ENCODE measurements at places on chromosomes 7 and 10.

GRCh38 chr7:25067726-25068501, 57.1 kb downstream of the CYCS start:
- no peak for DNase-seq

DNA sequence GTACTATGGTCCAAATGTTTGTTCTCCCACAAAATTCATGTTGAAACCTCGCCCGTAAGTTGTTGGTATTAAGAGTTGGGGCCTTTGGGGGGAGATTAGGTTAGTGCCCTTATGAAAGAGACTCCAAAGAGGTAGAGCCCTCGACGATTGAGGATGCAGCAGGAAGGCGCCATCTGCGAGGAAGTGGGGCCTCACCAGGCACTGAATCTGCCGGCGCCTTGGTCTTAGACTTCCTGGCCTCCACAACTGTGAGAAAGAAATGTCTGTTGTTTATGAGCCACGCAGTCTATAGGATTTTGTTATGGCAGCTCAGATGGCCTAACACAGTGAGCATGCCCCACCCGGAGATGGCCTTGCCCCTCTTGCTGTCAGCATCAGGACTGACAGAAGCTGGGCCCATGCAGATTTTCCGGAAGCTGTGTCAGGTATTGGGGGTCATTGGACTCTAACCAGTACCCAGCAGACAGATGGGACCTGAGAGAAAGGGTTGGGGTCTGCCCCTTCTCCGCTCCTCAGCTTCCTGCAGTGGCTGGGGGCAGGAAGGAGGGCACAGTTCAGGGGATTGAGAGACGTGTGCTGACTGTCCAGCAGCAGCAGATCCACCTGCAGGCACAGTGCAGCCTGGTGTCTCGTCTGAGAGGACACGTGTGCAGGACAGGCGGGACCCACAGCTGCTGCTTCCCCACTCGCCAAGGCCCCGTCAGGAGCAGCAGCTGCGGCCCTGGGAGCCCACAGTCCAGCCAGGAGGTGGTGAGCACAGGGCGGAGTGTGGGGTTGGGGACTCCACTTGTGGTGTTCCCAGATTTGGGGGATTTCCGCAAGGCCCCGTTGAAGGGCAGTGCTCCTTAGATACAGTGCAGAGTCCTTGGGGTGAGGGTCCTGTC, 47.8 kb downstream of the MGMT start:
- DNase-seq, result no peak

GRCh38 chr7:136114966-136115762, 138.0 kb upstream of the MTPN start:
- DNase-seq, result peak; percentile 48

DNA sequence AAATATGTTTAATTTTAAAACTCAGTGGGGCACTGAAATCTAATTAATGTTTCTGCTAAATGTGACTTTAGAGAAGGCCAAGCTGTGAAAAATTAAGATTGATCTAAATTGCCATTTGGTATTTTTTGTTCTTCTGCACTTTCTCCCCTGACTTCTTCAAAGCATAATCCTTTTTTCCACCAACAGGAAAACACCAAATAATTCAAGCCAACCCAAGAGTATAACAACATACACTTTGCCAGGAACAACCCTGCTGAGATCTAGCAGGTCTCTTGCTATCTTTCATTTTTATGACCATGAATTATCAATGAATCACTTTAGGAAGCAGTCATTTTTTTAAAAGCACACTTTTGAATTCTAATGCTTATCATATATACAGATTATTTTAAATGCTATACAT, 100.1 kb downstream of the USP6NL start:
- DNase-seq, result no peak

DNA sequence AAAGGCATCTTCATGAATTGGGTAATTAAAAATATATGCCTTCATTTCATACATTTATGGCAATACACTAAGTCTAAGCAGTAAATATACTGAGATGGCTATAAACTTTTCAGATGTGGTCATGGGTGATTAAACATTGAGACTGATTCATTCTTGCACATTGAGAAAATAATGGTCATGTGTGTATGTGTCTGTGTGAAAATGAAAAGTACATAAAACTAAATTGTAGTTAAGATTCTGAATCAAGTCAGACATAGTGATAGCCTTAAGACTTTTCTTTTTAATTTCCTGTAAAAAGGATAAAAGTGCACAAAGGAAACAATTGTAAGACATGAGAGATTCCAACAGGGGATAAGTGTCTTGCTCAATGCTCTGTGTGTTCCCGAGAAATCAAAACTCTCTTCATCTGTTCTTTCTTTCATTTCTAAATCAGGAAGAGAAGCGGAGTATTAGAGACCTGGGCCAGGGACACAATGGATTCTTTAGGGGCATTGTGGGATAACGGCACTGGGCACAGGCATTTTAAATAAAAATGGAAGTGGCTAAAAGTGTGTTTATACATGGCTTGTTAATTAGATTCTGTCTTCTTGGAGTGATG, 69.8 kb upstream of the AGR3 start:
- no peak for DNase-seq

DNA sequence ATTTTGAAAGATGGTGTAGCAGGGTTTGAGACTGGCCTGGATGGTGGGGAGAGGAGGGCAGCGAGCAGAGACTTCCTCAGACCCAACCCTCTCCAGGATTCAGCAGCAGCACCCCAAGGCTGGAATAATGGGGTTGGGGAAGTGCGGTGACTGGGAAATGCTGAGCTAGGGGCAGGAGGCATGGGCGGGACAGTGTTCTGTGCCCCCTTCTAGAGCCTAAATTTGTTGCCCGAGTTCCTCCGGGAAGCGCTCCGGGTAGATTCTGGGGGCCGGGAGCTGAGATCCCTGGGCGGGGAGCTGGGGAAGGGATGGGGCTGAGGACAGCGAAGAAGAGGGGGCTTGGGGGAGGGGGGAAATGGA, at the start of gene CHAT:
Gene CHAT, plus strand, starts transcription at position 156 of the 360 bp plus-strand sequence. Its CDS starts 153 bp downstream, at position 309.
- no peak for DNase-seq

DNA sequence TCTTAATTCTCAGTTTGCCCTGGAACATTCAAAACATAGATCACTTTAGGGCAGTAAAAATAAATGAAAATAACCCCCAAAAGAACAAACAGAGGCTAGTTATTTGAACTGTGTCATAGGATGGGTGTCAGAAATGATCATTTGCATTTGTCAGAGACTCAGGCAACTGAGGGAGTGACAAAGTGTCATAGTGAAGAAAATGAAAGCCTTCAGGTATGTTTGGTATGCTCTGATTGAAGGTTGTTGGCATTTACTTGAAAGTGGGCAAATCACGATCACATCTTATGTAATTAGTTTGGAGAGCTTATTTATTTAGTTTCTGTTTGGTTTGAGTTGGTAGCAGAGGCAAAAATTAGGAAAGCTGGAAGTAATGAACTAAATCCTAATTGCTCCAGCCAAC, 880.9 kb downstream of the ANKRD7 start:
- DNase-seq, result no peak

- no peak for DNase-seq
These were observed 111.4 kb upstream of the ZEB1 start for GRCh38 chr10:31207636-31208035.

GRCh38 chr10:13276749-13277365, 23.0 kb downstream of the PHYH start:
- DNase-seq, result no peak

DNA sequence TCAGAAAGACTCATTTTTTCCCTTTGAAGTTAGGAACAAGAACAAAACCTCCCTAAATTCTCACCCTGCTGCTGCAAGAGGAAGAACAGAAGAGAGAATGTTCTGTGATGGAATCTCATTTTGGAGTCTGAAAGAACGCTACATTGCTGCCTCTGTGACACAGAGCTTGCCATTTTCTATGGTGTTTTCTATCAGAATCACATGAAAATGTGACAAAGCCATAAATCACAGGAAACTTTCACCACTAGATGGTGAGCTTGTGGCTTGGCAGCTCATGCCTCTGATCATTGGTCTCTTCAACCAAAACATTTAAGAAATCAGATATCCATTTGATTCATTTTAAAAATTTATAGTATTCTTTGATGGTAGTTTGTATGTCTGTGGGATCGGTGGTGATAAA, 82.9 kb downstream of the CADPS2 start:
- DNase-seq, result no peak

- DNase-seq, result peak; percentile 29
These were observed 422.8 kb downstream of the EXOC4 start for GRCh38 chr7:133675510-133676218.

DNA sequence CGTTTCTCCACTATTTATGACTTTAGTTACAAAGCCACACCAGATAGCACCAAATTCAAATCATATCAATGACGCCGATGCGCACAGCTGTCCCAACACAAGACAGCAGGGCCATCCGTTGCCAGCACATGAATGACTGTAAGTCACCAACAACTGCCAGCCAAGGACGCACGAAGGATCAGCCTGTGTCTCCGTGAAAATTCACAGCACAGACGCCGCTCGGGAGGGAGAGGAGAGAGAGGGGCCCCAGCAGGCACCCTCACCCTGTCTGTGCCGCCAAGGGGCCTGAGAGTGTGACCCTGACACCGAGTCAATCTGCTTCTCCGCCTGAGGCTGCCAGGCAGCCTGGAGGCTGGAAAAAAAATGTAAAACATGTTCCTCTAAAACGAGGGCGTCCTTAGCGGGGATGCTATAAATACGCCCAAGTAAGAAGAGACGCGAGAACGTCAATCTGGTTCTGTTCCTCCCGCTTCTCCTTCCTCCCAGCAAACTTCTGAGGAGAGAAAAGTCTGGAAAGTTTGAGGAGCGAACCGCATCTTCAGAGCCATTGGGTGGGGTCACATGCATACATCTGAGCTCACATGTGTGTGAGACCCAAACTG, 111.2 kb downstream of the PTPRN2 start:
- DNase-seq, result no peak

DNA sequence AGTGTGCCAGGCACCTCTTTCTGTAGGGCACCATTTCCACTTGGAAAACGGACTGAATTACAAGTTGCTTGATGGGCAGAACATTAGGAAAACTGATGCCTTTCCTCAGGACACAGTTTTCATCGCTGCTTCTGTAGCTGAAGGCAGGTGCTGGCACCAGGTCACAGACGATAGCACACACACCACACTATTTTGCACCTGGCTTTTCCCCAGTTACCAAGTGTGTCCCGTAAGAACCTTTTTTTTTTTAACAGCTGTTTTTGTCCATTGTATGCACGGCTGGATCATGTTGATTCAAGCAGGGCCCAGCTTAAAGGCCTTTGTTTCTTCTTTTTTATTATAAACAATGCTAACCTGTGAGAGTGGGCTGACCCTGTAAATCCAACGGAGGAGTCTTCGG, 1.3 kb upstream of the GET4 start:
- DNase-seq, result no peak

GRCh38 chr10:3111621-3112163, 44.3 kb downstream of the PFKP start:
- no peak for DNase-seq

DNA sequence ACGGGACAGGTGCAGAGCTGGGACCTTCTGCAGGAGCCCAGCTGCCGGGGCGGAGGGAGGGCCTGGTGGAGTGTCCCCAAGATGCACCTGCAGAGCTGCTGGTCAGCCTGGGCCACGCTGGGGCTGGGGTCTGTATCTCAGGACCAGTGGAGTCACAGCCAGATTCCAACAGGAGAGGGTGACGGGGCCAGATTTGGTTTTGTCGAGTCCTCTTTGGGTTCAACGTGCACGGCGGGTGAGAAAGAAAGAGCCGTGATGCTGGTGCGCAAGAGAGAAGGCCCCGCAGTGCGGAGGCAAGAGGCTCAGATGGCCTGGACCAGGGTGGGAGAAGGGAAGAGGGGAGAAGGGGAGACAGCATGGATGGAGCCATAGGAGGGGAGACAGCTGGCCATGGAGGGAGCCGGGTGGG, 462.9 kb downstream of the PTPRN2 start:
- DNase-seq, result no peak

DNA sequence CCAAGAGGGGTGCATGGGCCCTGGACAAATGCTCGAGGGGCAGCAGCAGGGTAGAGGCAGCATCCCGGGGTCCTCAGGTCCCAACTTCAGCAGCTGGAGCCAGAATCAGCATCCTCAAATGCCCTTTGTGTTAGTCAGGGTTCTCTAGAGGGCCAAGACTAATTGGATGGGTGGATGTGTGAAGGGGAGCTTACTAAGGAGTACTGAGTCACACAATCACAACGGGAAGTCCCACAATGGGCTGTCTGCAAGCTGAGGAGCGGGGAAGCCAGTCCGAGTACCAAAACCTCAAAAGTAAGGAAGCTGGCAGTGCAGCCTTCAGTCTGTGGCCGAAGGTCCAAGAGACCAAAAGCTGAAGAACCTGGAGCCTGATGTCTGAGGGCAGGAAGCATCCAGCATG, 162.9 kb upstream of the TCERG1L start:
- no peak for DNase-seq

- DNase-seq, result no peak
These were observed 23.0 kb downstream of the FAM13C start for GRCh38 chr10:59339351-59339750.

DNA sequence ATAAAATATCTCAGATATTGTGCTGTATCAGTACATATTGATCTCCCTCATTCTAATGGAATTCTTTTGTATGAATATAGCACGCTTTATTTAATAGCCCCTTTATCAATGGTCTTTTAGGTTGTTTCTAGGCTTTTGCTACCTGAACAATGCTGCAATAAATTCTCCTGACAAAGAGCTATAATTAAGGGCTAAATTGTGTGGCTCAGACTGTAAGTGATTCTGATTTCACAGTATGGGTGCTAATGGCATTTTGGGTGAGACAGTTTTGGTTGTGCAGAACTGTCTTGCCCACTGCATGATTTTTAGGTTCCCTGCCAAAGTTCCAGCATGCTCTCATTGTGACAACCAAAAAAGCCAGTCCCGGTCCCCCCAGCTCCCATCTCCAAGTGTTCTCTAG, 363.2 kb downstream of the REEP3 start:
- DNase-seq, result no peak

DNA sequence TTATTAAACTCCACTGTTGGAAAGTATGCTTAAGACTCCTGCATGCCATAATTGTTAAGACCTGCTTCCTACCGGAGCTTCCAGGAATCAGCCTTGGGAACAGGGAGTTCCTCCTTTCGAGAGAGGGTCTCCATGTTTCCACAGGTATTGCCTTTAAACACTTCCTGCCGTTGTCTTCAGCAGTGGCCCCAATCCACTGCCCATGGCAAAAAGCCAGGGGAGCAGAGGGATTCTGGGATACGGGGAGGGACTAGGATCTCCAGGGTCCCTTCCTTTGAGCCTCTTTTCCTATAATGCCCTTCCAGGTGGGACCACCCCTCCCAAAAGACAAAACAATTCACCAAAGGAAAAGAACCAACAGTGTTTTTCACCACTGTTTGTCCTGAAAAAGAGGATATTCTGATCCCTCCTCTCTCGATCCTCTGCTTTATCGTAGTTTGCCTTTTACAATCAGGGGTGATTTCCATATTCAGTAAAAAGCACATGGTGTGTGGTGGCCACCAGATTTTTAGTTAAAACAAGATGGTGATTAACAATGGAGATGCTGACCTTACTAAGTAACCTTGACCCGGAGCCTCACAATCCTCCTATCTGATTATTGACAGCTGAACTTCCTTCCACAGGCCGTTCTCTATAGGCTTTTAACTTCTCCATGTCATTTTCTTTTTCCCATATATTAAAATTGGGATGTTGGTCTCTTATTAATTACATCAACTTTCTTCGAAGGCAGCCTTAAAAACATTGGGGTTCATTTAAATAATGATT, 36.0 kb downstream of the LRRC72 start:
- DNase-seq, result no peak

- DNase-seq, result no peak
These were observed 58.9 kb upstream of the NUPR2 start for GRCh38 chr7:56174875-56175760.

GRCh38 chr7:89029864-89030263, 234.3 kb upstream of the TEX47 start:
- DNase-seq, result peak; percentile 32

GRCh38 chr7:91596287-91596686, 284.2 kb downstream of the MTERF1 start:
- no peak for DNase-seq

GRCh38 chr10:68406815-68407548, at the start of gene RUFY2:
Gene RUFY2 (minus strand): TSS chr10:68407277. CDS start chr10:68407189, 88 bp downstream.
- peak; percentile 83 for DNase-seq

All from suppressor macrophage treated with lipopolysaccharide for 1 hour (primary cell).